Naive thymus-derived CD8-positive, alpha-beta T cell (primary cell): ENCODE measurements at places on chromosomes 4 and X. TPM values are rescaled to one million over a fixed set of nuclear protein-coding genes. Genes with fewer than 3 reads are reported as not detected.

GRCh38 chrX:12308420-12308819 is 170.1 kb downstream of the FRMPD4 start:
- DNase-seq: no peak
- H3K27ac ChIP-seq: no peak overlapping the region
- H3K27me3 ChIP-seq: peaks cover 11% of the 10 kb centered on the region
- no peaks in the 10 kb centered on the region for H3K36me3 ChIP-seq
- no peaks in the 10 kb centered on the region for H3K4me1 ChIP-seq

GRCh38 chr4:95124906-95125504 is 367.2 kb downstream of the BMPR1B start:
- H3K27me3 ChIP-seq: no peaks in the 10 kb centered on the region
- H3K4me3 ChIP-seq: no peak overlapping the region
- no peaks in the 10 kb centered on the region for H3K36me3 ChIP-seq

DNA sequence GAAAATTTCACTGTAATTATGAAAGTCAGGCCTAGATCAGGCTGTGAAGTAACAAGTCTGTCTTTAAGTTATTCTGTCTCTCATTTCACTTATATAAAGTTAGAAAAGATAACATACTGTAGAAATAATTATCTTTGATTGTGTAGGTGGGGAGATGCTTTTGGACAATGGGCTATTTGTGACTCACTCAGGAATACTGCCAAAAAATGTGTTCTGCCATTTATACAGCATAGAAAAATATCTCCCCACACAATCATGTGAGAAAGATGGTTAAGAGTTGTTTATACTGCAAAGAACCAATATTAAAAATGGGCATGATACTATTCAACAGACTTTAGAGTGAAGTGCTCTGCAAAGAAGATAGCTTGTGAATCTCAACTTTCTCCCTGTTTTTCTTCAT is 95.0 kb upstream of the GABRA2 start:
- no peak overlapping the region for H3K27ac ChIP-seq
- no peak overlapping the region for H3K4me3 ChIP-seq
- no peaks in the 10 kb centered on the region for H3K27me3 ChIP-seq
- H3K4me1 ChIP-seq: no peaks in the 10 kb centered on the region

Gene KLHL34
- 3.8 TPM for total RNA-seq

DNA sequence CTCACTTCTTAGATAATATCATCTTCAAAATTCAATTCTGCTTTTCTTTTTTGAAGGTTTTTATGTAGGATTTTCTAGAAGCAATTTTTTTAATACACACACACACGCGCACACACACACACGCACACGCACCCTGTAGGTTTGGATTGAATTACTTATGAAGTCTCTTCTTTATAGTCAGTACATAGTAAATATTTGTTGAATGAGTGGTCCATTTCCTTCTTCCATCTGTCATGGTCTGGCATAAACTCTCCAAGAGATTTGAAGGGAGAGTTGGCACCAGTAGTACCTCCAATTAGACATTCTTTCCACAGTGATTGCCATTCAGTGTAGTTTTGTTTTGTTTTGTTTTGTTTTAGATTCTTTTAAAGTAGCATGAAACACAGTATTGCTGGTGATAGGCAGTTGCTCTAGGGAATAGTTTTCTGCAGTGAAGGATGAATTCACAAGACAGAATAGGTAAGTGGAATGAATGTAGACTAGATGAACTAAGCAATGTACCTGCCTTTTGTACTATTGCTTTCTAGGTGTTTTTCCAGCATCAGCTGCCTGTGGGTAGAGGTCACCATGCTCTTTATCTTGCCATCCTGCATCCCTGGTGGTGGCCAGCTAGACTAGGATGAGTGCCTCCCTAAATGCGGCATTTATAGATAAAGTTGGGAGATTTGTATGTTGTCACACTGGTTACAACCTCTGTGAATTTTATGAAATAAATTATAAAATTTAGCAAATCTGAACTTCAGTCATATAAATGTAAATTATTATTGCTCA is 20.5 kb downstream of the PDLIM5 start:
- H3K36me3 ChIP-seq: peaks cover 14% of the 10 kb centered on the region
- no peak overlapping the region for H3K27ac ChIP-seq
- DNase-seq: no peak
- no peaks in the 10 kb centered on the region for H3K27me3 ChIP-seq
- H3K4me1 ChIP-seq: peaks cover 12% of the 10 kb centered on the region

GRCh38 chr4:7973545-7973981 is 33.9 kb upstream of the AFAP1 start:
- H3K36me3 ChIP-seq: no peaks in the 10 kb centered on the region
- no peak for DNase-seq
- no peaks in the 10 kb centered on the region for H3K27me3 ChIP-seq
- H3K4me3 ChIP-seq: no peak overlapping the region

Gene SLC9A7
- total RNA-seq: 2.8 TPM

- DNase-seq: no peak
- H3K4me1 ChIP-seq: no peaks in the 10 kb centered on the region
- no peak overlapping the region for H3K27ac ChIP-seq
- H3K27me3 ChIP-seq: no peaks in the 10 kb centered on the region
These were observed 94.9 kb downstream of the ATP8A1 start for GRCh38 chr4:42562016-42562415.

Gene CXCL10
- total RNA-seq: not detected

Gene NCBP2L
- not detected for total RNA-seq

GRCh38 chr4:67725981-67726380 is 25.0 kb upstream of the UBA6 start:
- no peaks in the 10 kb centered on the region for H3K4me1 ChIP-seq
- no peak overlapping the region for H3K4me3 ChIP-seq
- DNase-seq: no peak
- H3K27ac ChIP-seq: no peak overlapping the region
- no peaks in the 10 kb centered on the region for H3K27me3 ChIP-seq

Gene VEGFD
- not detected for total RNA-seq

DNA sequence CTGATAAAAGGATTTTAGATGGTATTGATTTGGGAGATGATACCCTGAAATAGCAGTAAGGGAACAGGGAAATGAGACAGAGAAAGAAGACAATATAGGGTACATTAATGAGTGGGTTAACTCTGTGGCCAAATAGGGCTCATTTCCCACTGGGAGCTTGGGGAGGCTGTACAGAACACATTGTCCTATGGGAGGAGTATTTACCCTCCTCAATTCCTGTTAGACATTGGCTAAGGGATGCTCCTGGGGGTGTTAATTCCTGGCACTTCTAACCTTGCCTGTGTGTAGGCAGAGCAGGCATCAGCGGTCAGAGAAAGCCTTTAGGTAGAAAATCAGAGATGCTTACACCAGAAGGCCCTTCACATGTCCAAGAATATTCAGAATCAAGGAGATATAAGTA is 49.0 kb downstream of the ARHGEF38 start:
- H3K36me3 ChIP-seq: no peaks in the 10 kb centered on the region
- DNase-seq: no peak
- no peak overlapping the region for H3K4me3 ChIP-seq
- H3K27ac ChIP-seq: no peak overlapping the region
- no peaks in the 10 kb centered on the region for H3K4me1 ChIP-seq

- H3K27me3 ChIP-seq: peaks cover 8% of the 10 kb centered on the region
- no peak for DNase-seq
- H3K4me1 ChIP-seq: peaks cover 3% of the 10 kb centered on the region
- no peak overlapping the region for H3K27ac ChIP-seq
- no peak overlapping the region for H3K4me3 ChIP-seq
These were observed 75.0 kb upstream of the SORBS2 start for GRCh38 chr4:185886832-185887524.

DNA sequence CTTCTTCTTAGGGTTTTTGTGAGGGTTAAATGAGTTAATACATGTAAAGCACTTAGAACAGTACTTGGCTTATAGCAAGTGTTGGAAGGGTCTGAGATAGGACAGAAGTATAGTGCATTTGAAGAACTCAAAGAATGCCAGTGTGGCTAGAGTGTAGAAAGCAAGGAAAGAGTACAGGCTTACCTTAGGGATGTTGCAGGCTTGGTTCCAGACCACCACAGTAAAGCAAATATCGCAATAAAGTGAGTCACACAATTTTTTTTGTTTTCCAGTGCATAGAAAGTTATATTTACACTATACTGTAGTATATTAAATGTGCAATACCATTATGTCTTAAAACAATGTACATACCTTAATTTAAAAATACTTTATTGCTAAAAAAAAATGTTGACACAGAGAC is 41.3 kb downstream of the KIF4A start:
- no peaks in the 10 kb centered on the region for H3K4me1 ChIP-seq
- no peak overlapping the region for H3K4me3 ChIP-seq
- H3K27ac ChIP-seq: no peak overlapping the region
- no peak for DNase-seq
- no peaks in the 10 kb centered on the region for H3K36me3 ChIP-seq

Gene CFAP299
- total RNA-seq: not detected

- H3K4me3 ChIP-seq: no peak overlapping the region
- no peak overlapping the region for H3K27ac ChIP-seq
- H3K4me1 ChIP-seq: no peaks in the 10 kb centered on the region
- no peaks in the 10 kb centered on the region for H3K36me3 ChIP-seq
- no peak for DNase-seq
These were observed 496.5 kb upstream of the LCORL start for GRCh38 chr4:18518098-18518497.

GRCh38 chr4:155999725-156000124 is 46.1 kb upstream of the CTSO start:
- no peak overlapping the region for H3K4me3 ChIP-seq
- peaks cover 4% of the 10 kb centered on the region for H3K36me3 ChIP-seq
- peaks cover 3% of the 10 kb centered on the region for H3K27me3 ChIP-seq
- no peaks in the 10 kb centered on the region for H3K4me1 ChIP-seq
- H3K27ac ChIP-seq: no peak overlapping the region

DNA sequence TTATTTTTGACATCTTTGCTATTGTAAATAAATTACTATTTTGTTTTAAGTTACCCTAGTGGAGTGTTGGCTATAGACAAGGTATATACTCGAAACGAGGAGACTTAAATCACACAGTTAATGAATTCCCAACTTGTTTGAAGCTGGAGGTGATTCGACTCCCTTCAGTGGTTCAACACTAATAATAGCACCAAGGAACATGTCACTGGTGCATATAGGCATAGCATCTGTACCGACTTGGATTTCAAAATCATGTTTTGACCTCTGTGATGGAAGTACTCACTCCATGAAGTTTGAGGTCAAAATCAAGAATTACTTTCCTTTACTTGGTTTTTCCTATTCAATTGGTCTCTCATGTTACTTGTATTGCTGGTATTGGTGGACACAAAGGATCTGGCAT is 66.5 kb downstream of the ZFX start:
- no peak for DNase-seq
- H3K27me3 ChIP-seq: no peaks in the 10 kb centered on the region
- H3K4me1 ChIP-seq: no peaks in the 10 kb centered on the region
- peaks cover 12% of the 10 kb centered on the region for H3K36me3 ChIP-seq
- H3K27ac ChIP-seq: peak overlapping the region; percentile 50

- H3K27me3 ChIP-seq: no peaks in the 10 kb centered on the region
- no peak overlapping the region for H3K4me3 ChIP-seq
These were observed 14.5 kb upstream of the GTPBP6 start for GRCh38 chrX:332916-333610.

Gene WDR13
- total RNA-seq: 51.5 TPM

DNA sequence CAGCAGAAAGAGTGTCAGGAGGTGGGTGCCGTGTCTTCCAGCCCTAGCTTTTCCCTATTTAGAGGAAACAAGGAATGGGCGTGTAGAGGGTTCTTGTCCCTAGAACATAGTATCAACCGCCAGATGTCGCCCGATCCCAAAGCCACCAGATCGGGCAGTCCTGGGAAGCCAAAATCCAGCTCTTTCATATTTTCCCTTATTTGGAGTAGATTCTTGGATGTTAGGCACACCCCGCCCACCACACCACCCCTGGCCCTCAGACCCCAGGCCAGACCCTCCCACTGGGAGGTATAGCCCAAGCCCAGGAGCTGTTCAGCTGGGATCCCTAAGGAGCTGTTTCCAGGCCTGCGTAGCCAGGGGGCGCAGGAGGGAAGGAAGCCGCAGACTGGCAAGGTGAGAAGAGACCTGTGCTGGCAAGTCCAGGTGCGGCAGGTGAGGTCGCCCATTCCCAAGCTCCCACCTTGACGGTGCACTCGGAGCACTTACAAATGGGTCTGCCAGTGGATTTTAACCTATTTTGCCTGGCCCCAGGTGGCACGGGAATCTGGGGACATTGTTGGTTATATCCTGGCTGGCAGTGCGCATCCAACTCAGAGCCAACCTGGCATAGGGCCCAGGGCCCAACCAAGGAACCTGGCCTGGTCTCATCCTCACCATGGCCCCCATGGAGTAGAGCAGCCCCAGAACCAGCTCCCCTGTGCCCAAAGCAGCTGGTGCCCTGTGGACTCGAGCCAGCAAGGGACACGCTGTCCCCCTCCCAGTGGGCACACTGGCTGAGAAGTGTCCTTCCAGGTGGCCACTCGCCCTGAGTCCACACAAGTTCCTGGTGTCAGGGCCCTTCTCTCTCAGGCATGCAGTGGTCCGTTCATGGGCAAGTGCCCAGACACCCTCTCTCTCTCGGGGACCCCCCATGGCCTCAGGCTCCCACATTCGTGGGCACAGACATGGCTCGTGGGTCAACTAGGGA is 811 bp downstream of the FLNA start:
- peak overlapping the region; percentile 71 for H3K4me3 ChIP-seq
- no peaks in the 10 kb centered on the region for H3K27me3 ChIP-seq
- DNase-seq: no peak
- no peaks in the 10 kb centered on the region for H3K36me3 ChIP-seq
